ENCODE measurements at places on chromosomes 2 and 18. TPM values are rescaled to one million over a fixed set of nuclear protein-coding genes. Genes with fewer than 3 reads are reported as not detected.
A peak's percentile ranks its signal among the peaks of the same experiment; 100 is the strongest.

The IAH1 gene
- 25.3 TPM for total RNA-seq

The SERPINB4 gene
- total RNA-seq: not detected

The SPP2 gene
- not detected for total RNA-seq

DNA sequence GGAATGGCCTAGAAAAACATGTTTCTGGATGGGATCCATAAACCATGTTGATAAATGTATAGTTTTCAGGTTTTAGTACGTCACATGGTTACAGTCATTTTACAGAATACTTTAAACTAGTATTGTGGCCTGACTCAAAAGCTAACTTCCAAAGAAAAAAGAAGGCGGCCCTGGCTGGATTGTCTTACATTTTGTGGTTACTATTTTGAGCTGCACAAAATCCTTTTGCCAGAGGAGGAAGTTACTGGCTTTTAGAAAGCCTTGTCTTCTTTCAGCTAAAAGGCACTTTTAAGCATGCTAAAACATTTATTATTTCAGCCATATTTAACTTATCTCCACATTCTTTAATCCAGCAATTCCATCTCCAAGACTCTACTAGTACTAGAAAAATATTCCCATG, 227.9 kb downstream of the CDH2 start:
- no peak for DNase-seq

- DNase-seq: peak; percentile 65
Observed at GRCh38 chr2:128536925-128537620, 218.4 kb upstream of the HS6ST1 start.

The IL18RAP gene
- not detected for total RNA-seq

GRCh38 chr18:9708057-9708433, at the start of gene RAB31:
RAB31 (plus strand) TSS chr18:9708301; CDS start chr18:9708406, 105 bp downstream.
- peak; percentile 92 for DNase-seq

GRCh38 chr18:11946756-11947155, 34.6 kb upstream of the IMPA2 start:
- no peak for DNase-seq

DNA sequence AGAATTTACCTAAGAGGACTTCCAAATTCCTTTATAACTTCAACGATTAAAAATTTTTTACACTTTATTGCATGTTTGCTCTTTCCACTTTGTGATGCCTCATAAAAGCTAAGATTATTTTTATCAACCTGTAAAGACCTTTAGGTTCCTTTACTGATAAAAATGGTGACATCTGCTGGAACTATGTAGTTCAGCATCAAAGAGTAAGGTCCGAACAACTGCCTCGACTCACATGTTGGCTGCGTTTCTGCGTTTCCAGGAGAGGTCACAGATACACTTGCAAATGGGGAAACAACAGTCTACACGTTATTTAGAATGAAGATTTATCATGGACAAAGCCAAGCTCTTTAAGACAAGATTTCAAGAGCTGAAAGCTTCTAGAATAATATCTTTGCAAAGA, 18.8 kb upstream of the TMX3 start:
- DNase-seq: no peak

GRCh38 chr18:25275412-25276001, 76.5 kb downstream of the ZNF521 start:
- no peak for DNase-seq

GRCh38 chr2:187642498-187642897, 88.3 kb upstream of the TFPI start:
- no peak for DNase-seq

The ITM2C gene
- total RNA-seq: 392 TPM

The LRRTM1 gene
- total RNA-seq: 0.37 TPM

The IL1R2 gene
- 0.17 TPM for total RNA-seq

DNA sequence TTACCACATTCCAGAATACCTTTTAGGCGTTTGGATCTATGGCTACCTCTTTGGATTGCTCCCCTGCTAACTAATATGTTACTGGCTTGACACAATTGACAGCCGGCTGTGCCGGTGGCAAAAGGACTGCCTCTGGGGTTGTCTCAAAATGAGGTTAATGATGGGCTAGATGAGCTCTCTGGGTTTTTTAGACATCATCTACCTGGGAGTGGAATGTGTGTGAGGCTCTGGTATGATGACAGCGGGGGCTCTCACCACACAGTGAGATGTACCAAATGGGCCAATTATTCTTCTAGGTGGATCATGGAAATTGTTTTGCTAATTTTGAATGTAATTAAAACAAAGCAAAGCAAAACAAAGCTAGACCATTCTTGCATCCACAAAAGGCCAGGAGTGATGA, 391.1 kb upstream of the SPRED2 start:
- DNase-seq: no peak

GRCh38 chr18:42458226-42458625, 503.2 kb downstream of the PIK3C3 start:
- DNase-seq: no peak

GRCh38 chr18:51943281-51943680, 396.7 kb upstream of the DCC start:
- DNase-seq: no peak

GRCh38 chr2:98501876-98502275, 57.2 kb downstream of the INPP4A start:
- no peak for DNase-seq

DNA sequence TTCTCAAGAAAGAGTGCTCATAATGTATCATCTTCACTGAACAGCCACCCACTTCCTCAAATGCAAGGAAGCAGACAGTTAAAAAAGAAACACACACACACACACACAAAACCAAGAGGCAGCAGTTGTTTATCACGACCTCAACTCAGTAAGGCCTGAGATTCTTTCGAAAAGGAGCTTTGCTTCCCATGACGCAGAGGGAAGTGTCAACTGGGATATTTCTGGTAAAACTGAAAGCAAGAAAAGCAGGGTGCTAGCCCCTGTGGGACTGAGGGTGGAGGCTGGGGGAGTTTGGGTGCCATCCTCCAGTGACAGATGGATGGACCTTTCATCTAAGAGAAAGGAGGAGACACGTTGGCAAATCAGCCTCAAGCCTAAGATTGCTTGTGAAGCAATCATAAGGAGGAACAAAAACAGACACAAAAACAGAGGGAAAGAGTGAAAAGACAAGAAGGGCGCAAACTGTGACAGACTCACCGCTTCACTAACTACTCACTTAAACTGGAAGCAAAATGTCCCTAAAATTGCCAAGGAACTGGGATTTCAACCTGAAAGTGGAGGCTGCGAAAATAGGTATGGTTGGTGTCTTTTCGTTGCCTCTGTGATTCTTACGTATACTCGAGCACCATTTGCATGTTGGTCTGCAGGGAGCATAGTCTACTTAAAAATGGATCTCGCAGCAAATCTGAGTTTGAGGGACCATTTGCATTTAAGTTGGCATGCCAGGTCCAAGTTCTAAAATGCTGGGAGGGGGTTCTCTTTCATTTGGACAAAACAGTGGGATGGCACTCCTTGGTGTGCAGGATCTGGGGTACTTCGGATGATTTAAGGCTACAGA, at the start of gene ARHGAP25:
Gene ARHGAP25, plus strand, starts transcription at position 124 of the 838 bp plus-strand sequence. Its CDS starts 389 bp downstream, at position 513.
- no peak for DNase-seq

The ZAP70 gene
- 0.33 TPM for total RNA-seq

- no peak for DNase-seq
Observed at GRCh38 chr2:106921451-106921850, 35.5 kb upstream of the ST6GAL2 start.

The CHRNG gene
- total RNA-seq: not detected

- no peak for DNase-seq
Observed at GRCh38 chr2:149806651-149807050, 219.1 kb upstream of the MMADHC start.

DNA sequence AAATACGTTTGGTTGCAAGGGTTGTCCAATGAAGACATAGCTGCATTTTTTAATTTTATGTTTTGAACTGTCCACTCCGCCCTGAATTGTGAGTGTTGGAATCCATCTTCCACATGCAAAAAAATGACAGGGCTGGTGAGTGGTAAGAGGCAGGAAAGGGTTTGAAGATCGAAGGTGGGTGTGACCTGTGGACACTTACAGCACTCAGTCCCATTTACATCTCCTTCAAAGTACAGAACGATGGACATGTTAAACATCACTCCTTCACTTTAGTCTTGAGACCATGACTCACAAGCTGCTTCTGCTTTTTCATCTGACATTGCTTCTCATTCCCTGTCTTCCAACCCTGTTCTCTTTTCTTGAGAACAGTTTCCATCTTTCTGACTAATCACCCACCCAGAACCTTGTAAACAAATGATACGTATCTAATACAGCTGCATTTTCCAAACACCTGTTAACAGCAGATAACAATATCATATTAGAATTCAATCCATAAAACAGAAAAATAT, 179.3 kb downstream of the ZNF516 start:
- DNase-seq: no peak

DNA sequence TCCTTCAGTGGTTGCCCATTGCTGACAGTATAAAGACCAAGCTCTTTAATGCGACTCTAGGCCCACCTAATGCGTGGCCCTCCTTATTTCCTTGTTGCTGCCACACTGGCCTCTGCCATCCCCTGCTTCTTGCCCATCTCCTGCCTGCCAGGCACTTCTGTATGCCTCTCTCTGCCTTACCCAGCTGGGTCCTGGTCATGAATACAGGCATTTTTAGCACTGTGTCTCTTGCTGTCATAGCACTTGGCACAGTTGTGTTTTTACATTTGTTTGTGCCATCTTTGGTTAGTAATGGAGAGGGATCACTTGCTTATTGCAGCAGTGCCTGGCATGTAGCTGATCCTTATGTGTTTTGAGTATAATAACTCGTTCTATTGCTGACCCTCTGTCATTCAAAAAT, 38.7 kb downstream of the MAP4K4 start:
- no peak for DNase-seq

GRCh38 chr2:237743561-237744269, 54.9 kb upstream of the RBM44 start:
- no peak for DNase-seq

DNA sequence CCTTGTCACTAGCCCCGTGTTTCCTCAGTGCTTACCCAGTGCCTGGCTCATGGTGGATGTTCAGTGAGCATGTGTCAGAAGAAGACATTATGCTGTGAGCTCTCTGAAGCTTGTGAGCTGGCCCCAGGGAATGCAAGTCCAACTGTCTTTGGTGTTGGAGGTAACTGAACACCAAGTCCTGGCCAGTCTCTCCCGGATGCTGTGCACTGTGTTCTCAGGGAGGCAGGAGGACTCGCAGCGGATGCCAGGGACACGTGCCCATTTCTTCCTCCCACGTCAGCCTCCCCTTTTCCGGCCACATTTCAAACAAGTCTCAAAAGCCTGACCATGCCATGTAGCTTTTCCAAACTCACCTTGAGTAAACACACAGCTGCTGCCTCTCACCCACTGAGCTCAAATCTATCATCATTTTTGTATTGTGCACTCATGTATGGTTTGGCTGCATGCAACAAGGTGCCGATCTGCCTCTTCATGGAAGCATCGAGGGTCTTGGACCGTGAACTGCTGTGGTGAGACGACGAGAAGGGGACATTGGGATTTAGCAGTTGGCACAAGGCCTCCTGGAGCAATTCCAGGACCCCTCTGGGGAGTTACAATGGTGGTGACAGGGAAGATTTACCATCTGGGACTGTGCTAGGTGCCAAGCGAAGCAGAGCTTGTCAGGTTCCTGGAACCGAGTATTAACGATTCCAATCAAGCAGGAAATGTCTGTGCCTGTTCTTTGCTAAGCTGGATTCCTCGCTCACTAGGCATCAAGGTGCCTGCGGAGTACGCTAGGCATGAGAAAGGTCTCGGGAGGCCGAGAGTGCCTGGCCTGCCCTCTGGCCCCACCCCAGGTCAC, 44.4 kb upstream of the MGAT4A start:
- no peak for DNase-seq

GRCh38 chr18:5237083-5237722, 40.1 kb upstream of the AKAIN1 start:
- DNase-seq: peak; percentile 6

DNA sequence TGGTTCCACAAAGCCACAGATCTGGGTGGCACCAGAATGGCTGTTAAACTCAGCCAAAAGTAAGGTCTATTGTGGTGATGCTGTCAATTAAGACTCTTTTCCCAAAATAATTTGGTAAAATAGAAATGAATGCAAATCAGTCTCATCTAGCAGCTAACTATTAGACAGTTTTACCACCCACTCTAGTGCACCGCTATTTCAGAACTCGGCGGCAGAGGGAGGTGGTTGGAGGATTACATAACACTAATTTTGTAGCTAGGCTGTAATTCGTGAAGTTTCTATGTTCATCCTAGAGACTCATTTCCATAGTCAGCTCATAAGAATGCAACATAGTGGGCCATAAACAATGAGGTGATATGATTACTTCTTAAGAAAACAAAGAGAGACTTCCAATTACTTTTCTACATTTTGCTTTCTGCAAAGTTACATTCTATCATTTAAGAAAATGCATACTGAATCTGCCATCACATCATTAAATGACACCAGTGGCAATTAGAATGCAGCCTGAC, 413.8 kb downstream of the FBXO15 start:
- DNase-seq: no peak

GRCh38 chr2:46505472-46505783, 26.1 kb downstream of the TMEM247 start:
- DNase-seq: no peak

The LCT gene
- total RNA-seq: not detected

The C2orf76 gene
- total RNA-seq: 14.1 TPM

- no peak for DNase-seq
Observed at GRCh38 chr18:49993299-49993698, 180.0 kb upstream of the ACAA2 start.

DNA sequence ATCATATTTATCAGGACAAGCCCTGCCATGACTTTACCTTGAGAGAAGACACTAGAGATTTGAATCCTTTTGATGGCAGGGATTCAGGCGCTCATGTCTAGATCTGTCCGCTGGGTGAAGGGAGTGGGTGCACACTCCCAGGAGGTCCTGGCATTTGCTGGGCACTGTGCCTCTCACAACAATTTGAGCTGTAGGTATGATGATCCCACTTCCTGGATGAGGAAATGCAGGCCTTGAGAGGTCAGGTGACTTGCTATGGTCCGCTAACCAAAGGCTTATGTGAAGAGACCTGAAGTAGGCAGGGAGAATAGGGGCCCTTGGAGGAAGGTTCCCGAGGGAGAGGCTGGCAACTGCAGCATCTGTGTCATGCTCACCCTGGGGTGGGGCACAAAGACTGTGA, 206.1 kb downstream of the HAUS1 start:
- no peak for DNase-seq

DNA sequence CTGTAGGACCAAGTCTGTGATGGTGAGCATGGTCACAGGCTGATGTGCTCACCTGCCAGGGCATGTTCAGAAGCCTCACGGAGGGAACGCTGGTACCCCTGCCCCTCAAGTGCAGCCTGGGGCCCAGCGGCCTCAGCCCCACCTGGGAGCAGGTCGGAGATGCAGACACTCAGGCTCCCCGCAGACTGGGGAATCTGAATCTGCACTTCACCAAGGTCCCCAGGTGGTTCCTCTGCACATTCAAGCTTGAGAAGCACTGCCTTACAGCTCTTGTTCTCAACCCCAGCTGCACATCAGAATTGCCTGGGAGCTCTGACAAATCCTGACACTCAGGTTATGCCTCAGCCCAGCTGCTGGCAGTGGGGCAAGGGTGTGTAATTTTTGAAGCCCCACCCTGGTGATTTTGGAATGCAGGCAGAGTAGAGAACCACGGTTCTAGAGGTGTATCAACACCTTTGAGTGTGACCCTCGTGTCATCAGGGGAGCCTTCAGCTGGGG, 54.8 kb downstream of the CRACDL start:
- no peak for DNase-seq

The LYG2 gene
- not detected for total RNA-seq

The CNTNAP5 gene
- 0.04 TPM for total RNA-seq

GRCh38 chr2:179096090-179096489, 46.2 kb upstream of the CCDC141 start:
- DNase-seq: no peak

Data from H7 (cell line).